ENCODE measurements at places on chromosomes 6 and 20. TPM values are rescaled to one million over a fixed set of nuclear protein-coding genes. Genes with fewer than 3 reads are reported as not detected.

EGFL8 gene
- 32.8 TPM for polyA plus RNA-seq

SLC22A1 gene
- 0.10 TPM for polyA plus RNA-seq

TP53TG5 gene
- polyA plus RNA-seq: 1.1 TPM

RAD21L1 gene
- not detected for polyA plus RNA-seq

Data from heart right ventricle (tissue), 16 donors.